ENCODE measurements at places on chromosomes 1 and 21.
A peak's percentile ranks its signal among the peaks of the same experiment; 100 is the strongest.

- DNase-seq, result no peak
These were observed 224.6 kb downstream of the FGGY start for GRCh38 chr1:59521456-59521855.

DNA sequence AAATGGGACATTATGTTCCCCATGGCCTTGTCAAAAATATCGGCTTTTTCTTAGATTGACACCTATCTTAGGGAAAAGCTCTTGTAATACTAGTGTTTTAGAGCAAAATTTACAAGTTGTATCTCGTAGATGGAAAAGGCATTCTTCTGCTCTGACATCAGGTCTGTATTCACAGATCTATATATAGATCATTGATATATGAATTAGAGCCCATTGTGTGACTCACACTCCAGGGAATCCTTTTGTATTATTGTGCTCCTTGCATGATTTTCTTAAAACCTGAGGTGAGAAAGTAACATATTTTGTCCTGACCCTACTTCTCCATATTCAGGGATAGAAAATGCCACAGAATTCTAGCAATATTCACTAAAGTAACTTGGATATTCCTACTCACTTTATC, 1160.8 kb upstream of the B3GALT2 start:
- no peak for DNase-seq

DNA sequence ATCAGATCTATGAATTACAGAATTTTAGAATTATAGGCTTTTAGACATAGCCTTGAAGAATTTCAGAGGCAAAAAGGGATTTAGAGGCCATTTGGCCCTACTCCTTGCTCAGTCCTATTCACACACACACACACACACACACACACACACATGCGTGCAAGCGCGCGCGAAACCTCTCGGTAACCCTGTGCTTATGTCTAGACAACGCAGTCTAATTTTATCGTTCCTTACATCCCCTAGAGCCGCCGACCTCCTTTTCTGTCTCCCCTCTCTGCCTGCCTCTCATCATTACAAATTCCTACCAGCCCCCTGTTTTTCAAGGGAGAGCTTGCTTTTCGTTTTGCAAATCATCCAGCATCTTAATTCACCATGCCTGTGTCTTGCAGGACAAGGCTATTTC, 252.1 kb downstream of the FOXD2 start:
- DNase-seq, result no peak

- DNase-seq, result no peak
These were observed 84.3 kb downstream of the PTPN14 start for GRCh38 chr1:214467078-214467585.

DNA sequence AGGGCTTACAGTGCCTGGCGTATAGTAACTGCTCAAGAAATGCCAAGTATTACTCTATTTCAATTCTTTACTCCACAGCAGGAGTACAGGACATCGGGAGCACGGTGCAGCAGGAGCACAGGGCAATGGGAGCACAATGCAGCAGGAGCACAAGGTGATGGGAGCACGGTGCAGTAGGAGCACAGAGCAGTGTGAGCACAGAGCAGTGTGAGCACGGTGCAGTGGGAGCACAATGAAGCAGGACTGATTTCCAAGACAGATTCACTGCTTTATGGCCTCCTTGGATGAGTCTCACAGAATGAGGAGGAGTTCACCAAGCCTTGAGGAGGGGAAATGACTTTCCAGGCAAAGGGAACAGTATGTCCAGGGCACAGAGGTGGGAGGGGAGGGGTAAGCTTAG, 5.0 kb upstream of the PAQR7 start:
- no peak for DNase-seq

DNA sequence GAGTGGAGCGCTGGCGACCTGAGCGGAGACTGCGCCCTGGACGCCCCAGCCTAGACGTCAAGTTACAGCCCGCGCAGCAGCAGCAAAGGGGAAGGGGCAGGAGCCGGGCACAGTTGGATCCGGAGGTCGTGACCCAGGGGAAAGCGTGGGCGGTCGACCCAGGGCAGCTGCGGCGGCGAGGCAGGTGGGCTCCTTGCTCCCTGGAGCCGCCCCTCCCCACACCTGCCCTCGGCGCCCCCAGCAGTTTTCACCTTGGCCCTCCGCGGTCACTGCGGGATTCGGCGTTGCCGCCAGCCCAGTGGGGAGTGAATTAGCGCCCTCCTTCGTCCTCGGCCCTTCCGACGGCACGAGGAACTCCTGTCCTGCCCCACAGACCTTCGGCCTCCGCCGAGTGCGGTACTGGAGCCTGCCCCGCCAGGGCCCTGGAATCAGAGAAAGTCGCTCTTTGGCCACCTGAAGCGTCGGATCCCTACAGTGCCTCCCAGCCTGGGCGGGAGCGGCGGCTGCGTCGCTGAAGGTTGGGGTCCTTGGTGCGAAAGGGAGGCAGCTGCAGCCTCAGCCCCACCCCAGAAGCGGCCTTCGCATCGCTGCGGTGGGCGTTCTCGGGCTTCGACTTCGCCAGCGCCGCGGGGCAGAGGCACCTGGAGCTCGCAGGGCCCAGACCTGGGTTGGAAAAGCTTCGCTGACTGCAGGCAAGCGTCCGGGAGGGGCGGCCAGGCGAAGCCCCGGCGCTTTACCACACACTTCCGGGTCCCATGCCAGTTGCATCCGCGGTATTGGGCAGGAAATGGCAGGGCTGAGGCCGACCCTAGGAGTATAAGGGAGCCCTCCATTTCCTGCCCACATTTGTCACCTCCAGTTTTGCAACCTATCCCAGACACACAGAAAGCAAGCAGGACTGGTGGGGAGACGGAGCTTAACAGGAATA, 4.2 kb downstream of the TFAP2E start:
- DNase-seq, result no peak

- peak; percentile 26 for DNase-seq
These were observed 96.6 kb downstream of the SEC16B start for GRCh38 chr1:177873238-177873637.

GRCh38 chr1:42000766-42001165, 82.0 kb upstream of the HIVEP3 start:
- no peak for DNase-seq

GRCh38 chr21:46110499-46111192, 12.7 kb downstream of the COL6A2 start:
- DNase-seq, result no peak

DNA sequence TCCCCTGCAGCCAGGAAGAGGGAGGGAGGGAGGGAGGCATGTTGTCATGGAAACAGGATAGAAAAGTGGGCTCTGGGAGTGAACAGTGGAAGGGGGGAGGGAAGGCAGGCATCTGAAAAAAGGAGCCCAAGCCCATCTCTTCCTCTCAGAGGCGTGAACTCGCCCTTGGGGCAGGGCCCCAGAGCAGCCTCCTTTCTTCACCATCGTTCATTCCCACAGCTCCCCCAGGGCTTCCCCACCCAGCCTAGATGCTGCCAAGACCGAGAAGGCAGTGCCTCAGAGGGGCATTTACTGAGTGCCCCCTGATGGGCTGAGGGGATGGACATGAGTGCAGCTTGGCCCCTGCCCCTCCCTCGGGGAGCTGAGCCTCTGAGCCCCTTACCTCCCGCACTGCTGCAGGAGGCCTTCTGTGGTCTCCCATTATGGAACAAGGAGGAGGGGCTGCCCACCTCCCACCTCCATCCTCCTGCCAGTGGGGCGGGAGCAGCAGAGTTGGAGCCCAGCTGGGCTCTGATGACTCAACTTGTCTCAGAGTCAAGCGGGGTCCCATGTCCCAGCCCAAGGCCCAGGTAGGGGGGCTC, 39.1 kb upstream of the KIF21B start:
- no peak for DNase-seq

GRCh38 chr1:110645821-110646735, 28.7 kb downstream of the KCNA3 start:
- DNase-seq, result no peak

All from SHP77 (cell line).